ENCODE measurements at places on chromosomes 7 and 10.

- no peak for DNase-seq
These were observed 400.8 kb downstream of the SEMA3D start for GRCh38 chr7:84786073-84786472.

- no peak for DNase-seq
These were observed 90.7 kb upstream of the CAPZA2 start for GRCh38 chr7:116771640-116772039.

- no peak for DNase-seq
These were observed 55.4 kb downstream of the LANCL2 start for GRCh38 chr7:55420530-55420929.

GRCh38 chr10:107554333-107554732 is 389.8 kb upstream of the SORCS1 start:
- DNase-seq: no peak

DNA sequence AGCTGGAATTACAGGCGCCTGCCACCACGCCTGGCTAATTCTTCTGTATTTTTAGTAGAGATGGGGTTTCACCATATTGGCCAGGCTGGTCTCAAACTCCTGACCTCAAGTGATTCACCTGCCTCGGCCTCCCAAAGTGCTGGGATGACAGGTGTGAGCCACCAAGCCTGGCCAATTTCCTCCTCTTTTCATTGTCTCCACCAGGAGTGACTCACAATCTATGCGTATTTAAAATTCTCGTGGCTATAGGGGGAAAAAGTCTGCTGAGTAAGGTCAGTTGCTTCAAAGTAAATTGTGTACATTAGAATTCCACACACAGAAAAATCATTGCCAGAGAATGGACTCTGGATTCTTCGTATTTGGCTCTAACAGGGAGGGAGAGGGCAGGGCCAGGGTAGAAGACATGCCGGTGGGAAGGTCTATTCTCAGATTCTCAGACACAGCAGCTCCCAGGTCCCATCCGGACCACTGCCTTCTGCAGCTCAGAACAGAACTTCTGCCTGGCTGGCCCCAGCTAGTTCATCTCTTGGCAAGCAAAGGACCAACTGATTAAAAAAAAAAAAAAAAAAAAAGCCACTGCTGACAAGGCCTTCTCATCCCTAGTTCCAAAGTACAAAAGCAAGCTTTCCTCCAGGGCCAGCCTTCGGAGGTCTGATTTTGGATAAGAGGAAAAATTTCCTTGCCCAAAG is 22.2 kb downstream of the PSPH start:
- no peak for DNase-seq

- no peak for DNase-seq
These were observed 3.5 kb downstream of the CTBP2 start for GRCh38 chr10:125156739-125157480.

Data from NCI-H2081 (cell line).